ENCODE measurements at places on chromosomes 2 and 18.

DNA sequence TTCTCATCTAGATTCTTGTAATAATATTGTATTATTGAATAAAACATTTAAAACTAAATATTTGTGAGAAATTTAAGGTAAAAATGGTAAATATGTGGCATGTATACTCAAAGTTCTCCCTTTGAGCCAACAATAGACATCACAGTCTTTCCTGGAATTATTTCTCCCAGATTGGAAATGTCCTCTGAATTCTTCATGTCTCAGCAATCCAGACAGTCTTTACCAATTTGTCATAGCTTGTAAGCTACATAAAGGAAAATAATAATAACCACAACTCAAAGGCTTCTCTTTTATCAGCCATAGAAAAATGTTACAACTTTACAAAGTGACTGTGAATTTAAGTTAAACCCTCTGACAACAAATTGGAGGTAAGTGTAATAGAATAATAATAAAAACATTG is 784.9 kb downstream of the EPHA4 start:
- no peak for DNase-seq

- DNase-seq = no peak
These were observed 37.8 kb downstream of the SRSF7 start for GRCh38 chr2:38713338-38713737.

DNA sequence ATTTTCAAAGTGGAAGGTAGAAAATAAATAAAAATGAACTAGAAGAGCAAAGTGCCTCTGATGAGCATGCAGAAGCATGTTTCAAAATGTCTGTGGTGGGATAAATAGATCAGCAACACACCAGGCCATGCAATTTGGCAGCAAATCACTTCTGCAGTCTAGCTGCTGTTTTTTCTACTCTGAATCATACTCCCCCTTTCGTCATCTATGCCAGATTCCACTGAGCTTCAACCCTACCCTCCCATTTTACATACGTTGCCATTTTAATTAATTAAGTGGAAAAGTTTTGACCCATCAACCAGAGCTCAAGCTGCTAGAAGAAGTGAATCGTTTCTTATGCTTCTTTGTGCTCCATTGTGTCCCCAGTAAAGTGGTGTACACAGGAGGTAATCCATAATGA is 79.3 kb downstream of the NRXN1 start:
- no peak for DNase-seq

DNA sequence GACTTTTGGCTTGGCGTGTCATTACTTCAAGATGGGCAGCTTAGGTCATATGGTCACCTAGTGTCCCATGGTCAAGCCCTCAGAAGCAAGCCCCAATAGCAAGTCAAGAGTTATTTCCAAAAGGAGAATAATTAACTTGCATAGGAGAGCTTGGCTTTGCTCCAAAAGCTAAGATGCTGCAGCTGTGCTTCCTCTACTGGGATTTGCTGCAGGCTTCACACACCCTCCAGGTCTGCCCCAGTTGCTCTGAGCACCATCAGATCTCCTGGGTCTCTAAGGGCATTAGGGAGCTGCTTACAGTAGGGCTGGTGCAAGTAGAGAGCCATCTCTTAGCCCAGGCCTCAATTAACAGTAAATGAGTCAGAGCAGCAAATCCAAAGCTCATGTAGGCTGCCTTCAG is 46.6 kb downstream of the THUMPD2 start:
- DNase-seq = no peak

DNA sequence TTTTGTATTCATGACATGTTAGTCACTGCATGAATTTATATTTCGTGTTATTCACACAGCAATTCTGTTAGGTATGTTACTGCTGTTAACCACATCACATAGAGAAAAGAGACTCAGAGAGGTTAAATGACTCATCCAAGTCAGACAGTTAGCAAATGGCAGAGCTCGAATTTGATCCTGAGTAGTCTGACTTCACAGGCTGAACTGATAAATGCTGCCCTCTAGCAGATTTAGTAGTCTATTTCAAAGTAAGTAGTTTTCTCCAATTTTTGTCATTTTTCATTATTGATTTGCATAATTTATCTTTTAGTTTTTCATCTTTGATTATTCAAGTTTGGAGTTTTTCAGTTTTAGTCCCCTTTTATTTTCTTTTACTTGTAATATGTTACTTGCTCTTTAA is 58.3 kb downstream of the WDR7 start:
- peak; percentile 84 for DNase-seq

- no peak for DNase-seq
These were observed 59.7 kb downstream of the CPS1 start for GRCh38 chr2:210616074-210616473.

- no peak for DNase-seq
These were observed 24.6 kb upstream of the NOTO start for GRCh38 chr2:73177645-73178255.

DNA sequence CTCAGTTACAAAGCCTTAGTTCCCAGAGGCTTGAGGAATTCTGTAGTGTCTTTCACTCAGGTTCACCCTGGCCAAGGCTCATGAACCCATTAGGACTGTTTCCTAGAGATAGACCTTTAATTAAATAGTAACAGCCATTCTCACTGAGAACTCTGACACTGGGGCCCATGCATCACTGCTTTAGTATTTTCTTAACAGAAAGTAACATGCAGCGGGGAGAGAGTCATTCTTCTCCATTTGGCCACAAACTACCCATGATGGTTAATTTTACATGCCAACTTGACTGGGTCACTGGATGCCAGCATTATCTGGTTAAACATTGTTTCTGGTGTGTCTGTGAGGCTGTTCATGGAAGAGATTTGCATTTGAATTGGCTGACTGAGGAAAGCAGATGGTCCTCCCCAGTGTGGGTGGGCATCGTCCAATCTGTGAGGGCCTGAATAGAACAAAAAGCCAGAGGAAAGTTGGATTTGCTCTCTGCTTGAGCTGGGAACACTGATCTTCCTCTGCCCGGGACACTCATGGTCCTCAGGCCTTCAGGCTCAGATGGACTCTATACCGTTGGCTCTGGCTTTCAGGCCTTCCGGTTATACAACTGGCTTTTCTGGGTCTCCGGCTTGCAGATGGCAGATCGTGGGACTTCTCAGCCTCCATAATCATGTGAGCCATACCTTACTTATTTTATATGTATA is 5.6 kb upstream of the CPLX4 start:
- DNase-seq = no peak

GRCh38 chr2:201644001-201644400 is 698 bp upstream of the TMEM237 start:
- DNase-seq = no peak

Data from H4 (cell line).